ENCODE measurements at places on chromosomes 3 and 15.

DNA sequence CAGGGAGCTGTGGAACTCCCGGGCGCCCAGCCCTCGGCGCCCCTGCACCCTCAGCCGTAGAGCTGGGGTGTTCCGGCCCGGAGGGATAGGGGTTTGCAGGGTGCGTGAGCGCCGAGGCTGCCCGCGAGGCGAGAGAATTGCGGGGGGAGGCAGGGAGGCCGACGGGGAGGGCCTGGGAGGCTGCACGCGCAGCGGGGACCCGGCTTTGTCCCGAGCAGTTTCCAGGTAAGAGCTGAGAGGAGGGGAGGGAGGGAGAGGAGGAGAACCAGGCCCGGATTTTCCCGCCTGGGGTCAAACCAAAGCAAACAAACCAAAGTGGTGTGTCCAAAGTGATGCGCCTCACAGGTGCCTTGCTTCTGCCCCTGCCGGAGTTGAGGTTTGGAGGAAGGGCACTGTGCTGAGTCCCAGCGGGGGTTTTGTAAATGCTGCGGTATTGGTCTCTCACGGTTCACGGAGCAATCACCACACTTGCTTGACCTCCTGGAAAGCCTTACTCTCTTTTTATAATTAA lies 146.4 kb downstream of the TJP1 start:
- no peak for DNase-seq

DNA sequence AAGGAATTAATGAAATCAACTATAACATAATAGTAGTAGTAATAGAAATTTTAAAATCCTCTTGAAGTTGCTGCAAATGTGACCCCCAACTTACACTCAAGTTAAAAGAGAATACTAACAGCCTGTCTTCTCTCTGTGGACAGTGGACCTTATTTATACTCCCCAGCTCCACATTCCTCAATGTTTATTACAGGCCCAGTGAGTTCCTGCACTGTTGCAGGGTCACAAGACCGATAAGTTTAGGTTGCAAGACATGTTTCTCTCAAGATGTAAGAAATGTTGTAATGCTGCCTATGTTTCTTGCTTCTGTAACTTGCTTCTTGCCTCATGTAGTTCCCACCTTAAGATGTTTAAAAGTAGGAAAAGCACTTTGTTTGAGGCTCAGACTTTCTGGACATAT lies 888.1 kb downstream of the PDCD6IP start:
- no peak for DNase-seq

- DNase-seq: no peak
Measured at GRCh38 chr3:108620250-108620649, 30.7 kb downstream of the DZIP3 start.

DNA sequence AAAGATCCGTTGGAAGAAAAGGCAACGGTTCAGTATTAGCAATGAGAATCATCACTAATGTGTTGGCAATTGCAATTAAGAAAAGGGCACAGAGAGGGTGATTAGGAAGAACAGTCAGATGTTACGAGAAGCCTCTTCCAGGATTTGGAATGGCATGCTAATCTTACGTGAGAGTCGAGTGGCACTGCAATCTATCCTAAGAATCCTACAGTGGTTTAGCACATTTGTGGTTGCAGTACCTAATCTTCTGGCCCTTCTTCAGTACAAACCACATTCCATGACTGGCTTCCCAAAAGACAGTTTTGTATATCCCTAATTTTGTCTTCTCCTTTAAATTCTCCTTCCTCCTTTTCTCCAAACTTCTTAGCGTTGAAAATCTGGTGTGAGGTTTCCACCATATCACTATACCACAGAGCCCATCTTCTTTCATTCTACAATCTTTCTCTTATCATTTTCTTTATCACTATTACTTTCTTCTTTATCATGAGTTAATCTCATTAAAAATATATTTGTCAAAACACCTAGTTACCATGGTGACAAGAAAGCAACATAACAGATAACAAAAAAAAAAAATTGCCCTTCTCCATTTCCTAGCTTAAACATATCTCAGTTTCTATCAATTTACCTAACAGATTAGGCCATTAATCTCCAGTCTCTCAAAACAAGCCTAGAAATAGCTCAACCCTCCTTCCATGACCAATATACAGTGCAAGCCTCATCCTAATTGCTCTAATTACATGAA lies 60.1 kb downstream of the IGSF11 start:
- no peak for DNase-seq

GRCh38 chr15:49865925-49866757 lies 245.3 kb downstream of the DTWD1 start:
- no peak for DNase-seq

Measured in NCI-H1092 treated with DMSO at 0.1 percent for 48 hours (cell line).